ENCODE measurements at places on chromosomes 4 and X. TPM values are rescaled to one million over a fixed set of nuclear protein-coding genes. Genes with fewer than 3 reads are reported as not detected.
A peak's percentile ranks its signal among the peaks of the same experiment; 100 is the strongest.

GRCh38 chr4:142265536-142265935 is 580.6 kb downstream of the INPP4B start:
- peaks cover 6% of the 10 kb centered on the region for H3K4me1 ChIP-seq
- no peaks in the 10 kb centered on the region for H3K36me3 ChIP-seq
- no peak for DNase-seq
- no peak overlapping the region for H3K4me3 ChIP-seq
- H3K27ac ChIP-seq: peak overlapping the region; percentile 14

DNA sequence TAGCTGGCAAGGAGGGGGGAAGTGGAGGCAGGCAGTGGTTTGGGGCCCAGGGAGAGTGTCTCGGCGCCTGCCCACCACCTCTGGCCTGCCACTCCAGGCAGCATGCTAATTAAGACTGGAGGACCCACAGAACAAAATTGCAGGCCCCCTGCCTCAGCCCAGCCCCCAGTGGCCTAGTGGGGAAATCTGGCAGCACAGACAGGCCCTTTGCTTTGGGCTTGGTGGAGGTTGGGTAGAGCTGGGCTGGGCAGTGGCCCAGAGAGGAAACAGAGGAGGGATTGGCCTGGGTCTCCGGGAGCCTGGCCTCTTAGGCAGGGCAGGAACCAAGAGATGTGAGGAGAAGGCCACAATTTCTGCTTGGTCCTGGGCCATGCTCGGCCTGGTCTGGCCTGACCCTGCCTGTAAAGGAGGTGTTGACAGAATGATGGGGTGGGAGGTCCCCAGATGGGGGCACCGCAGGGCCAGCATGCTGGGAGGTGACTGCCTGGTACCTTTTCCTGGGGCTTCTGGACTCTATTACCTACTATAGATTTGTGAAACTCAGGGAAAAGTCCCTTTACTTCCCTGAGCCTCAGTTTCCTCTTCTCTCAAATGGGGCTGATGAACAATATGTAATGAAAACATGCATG is 92.4 kb upstream of the PJA1 start:
- H3K27me3 ChIP-seq: no peaks in the 10 kb centered on the region
- no peak overlapping the region for H3K4me3 ChIP-seq
- no peaks in the 10 kb centered on the region for H3K4me1 ChIP-seq
- H3K27ac ChIP-seq: no peak overlapping the region
- H3K36me3 ChIP-seq: no peaks in the 10 kb centered on the region

PNMA6E gene
- total RNA-seq: not detected

DNA sequence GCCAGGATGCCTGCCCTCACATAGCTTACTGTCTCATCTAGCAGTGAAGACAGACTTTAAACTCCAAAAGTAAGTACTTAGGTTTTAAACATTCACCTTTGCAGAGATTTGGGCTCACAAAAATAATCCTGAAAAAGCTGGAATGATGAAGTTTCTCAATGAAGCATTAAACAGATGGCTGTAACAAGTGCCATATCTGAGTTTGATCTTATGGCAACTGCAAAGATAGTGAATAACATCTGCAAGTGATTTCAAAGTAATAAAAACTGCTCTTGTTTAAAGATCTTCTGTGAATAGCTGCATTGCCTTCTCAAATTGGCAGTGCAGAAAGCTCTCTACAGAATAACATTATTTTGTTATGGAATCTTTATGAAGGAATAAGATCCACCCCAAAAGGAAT is 271.2 kb upstream of the SMIM31 start:
- no peaks in the 10 kb centered on the region for H3K27me3 ChIP-seq
- no peaks in the 10 kb centered on the region for H3K4me1 ChIP-seq
- DNase-seq: no peak
- H3K4me3 ChIP-seq: no peak overlapping the region
- H3K36me3 ChIP-seq: no peaks in the 10 kb centered on the region
